ENCODE measurements at places on chromosomes 3 and 15.

GRCh38 chr15:68073576-68074288, 19.6 kb downstream of the PIAS1 start:
- no peak for DNase-seq

DNA sequence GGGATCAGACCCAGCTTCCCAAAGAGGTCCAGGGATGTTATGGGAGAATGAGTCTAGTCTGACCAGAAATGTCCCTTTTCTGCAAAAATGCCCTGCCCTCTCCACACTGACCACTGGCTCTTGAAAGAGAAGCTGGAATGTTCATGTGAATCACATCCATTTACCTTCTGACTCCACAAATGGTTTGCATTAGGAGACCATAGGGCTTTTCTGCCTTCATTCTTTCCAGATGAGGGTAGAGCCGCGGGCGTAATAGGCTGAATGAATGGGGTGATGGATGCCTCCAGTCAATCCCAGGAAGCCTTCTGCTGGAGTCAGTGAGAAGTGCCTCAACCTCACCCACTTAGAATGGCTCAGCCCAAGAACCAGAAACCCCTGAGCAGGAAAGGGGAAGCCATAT, 47.2 kb upstream of the IREB2 start:
- DNase-seq = no peak

DNA sequence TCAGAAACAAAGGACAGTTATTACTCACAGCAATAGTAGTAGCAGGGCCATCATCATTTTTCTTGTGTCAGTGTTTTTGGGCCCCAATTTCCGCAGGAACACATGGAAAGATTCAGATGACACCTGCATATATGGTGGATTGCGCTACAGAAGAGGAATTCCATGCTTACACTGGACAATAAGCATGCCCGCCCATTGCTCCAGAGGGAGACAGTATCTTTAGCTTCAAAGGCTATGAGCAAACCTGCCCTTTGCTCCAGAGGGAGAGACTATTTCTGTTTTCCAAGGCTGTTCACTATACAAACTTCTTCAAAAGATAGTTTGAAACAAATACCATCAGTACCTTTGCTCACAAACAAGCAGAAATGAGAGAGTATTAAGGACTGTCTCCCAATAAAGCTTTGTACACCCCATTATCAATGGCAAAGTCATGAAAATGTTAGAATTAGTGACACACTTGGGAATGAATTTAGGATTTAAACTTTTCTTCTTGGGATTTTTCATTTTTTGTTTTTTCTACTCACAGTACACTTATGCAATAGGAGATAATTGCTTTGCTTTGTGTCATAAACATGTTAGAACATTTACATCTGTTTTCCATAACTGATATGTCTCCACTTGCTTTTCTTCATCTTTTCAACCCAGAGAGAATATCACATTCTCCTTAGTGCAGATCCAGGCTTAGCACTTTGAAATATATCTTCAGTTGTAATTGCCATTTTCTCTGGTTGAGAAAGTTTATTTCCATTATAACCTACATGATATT, 564.5 kb upstream of the ZNF717 start:
- DNase-seq = no peak

GRCh38 chr15:31245135-31245689, 81.4 kb upstream of the KLF13 start:
- DNase-seq = no peak

GRCh38 chr3:195889870-195890295, 18.5 kb downstream of the TNK2 start:
- peak; percentile 6 for DNase-seq

GRCh38 chr3:170508291-170508690, 77.6 kb downstream of the SLC7A14 start:
- DNase-seq = no peak

GRCh38 chr3:50212502-50212901, 7.4 kb downstream of the SLC38A3 start:
- DNase-seq = no peak

GRCh38 chr3:99071096-99071495, 169.6 kb upstream of the DCBLD2 start:
- DNase-seq = no peak

- no peak for DNase-seq
These were observed 1.4 kb upstream of the WHAMM start for GRCh38 chr15:82807920-82808633.

- DNase-seq = no peak
These were observed 61.3 kb upstream of the PSMD6 start for GRCh38 chr3:64084640-64085039.

DNA sequence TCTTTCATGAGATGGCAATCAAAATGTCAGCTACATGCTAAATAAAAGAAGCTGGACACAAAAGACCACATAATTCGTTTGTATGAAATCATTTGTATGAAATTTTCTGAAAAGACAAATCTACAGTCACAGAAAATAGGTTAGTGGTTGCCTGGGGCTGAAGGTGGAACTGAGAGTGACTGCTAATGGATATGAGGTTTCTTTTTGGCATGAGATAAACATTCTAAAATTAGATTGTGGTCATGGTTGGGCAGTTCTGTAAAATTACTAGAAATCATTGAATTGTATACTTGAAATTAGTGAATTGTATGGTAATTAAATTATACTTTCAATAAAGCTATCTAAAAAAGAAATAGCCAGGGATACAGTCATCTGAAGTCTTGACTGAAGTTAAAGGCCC, 2.7 kb upstream of the DMXL2 start:
- DNase-seq = no peak

DNA sequence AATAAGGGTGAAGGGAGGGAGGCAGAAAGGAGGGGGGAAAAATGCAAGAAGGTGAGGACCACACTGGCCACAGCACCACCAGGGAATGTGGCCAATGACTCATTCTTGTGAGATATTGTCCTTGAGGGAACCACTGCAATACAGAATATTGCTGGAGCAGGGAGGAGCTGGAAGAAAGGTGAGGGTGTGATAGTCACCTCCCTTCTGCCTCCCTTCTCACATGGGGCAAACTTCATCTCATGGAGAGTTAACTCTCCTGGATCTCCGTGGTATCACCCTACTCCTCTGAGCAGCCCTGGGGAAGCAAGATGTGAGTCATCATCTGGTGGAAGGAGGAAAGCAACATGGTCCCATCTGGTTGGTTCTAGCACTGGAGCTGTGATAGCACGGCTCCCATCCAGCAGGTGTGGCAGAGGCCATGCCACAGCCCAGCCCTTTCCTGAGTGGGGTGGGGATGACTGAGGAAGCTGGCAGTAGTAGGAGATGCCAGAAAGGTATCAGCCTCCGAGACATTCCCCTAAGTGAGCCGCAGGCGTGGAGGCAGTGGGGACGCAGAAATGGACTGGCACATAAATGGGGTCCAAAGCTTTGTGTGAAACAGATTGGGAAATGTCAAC, 115.9 kb upstream of the LPP start:
- no peak for DNase-seq

GRCh38 chr15:82698711-82699345, 10.8 kb downstream of the AP3B2 start:
- no peak for DNase-seq

DNA sequence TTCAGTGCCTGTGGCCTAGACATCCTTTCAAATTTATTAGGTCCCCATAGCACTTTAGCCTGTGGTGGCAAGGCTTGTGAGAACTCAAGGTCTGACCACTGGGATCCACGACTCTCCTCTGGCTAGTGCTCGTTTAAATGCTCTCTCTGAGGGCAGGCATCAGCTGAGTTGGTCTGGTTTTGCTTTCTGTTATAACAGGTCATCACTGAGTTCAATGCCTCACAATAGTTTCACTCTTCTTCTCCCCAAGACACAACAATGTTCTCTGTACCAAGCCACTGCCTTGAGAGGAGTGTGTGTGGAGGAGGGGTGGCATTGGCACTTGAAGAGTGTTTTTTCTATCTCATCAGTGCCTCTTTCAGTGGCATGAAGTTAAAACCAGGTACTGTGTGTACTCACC, 7.6 kb downstream of the OR5K4 start:
- DNase-seq = no peak

DNA sequence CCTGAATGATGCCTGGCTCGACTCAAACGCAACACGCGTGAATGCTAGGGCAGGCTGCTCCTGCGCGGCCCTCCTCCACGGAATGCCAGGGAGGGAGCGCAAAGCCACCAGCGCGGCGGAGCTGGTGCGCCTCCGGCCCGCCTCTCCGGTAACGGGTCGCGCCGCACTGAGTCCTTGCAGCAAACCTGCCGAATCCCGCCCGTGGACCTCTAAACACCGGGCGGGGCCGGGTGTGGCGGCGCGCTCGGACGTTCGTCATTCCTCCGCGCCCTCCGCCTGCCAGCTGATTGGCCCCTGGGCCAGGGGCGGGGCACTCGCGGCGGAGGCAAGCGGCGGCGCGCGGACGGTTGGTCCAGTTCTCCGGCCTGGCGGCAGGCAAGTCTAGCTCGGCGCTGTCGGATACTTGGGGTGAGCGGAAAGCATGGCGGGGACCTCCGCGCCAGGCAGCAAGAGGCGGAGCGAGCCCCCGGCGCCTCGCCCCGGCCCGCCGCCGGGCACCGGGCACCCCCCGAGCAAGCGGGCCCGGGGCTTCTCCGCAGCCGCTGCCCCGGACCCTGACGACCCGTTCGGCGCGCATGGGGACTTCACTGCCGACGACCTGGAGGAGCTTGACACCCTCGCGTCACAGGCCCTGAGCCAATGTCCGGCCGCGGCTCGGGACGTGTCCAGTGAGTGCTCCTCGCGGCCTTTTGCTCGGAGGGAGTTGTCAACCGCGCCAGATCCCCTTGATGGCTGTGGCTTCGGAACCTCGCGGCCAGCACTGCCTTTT, at the start of gene ATRIP:
TSS of gene ATRIP (plus strand) at position 313 of the 769 bp plus-strand sequence. CDS start at position 422, 109 bp downstream.
- DNase-seq = peak; percentile 88

- peak; percentile 68 for DNase-seq
These were observed 125.8 kb upstream of the GALNT15 start for GRCh38 chr3:16048435-16049318.

DNA sequence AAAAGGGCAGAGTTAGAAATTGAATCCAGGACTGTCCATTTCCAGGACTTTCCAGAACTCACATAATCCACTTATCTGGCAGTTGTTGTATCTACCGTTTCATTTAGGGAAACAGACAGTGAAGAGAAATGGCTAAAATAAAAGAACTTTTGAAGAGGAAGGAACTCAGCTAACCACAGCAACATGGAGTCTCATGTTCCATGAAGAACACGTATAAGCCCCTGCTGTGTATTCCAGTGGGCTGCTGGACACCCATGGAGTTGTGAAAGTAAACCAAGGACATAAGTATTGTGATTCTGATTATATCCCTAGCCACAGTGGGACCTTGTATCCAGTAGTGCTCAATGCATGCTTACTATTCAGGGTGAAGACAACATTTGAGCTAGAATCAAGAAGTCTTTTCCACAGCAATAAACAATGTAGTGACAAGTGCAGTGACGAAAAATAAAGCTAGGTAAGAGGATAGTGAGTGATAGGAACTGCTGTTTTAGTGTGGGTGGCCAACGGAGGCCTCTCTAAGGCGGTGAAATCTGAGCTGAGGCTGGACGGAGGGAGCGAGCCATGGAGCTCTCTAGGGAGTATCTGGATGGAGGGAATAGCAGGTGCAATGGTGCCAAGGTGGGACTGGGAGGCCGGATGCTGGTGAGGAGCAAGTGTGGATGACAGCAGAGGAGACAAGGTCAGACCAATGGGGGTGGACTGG, 26.8 kb upstream of the TRH start:
- no peak for DNase-seq

DNA sequence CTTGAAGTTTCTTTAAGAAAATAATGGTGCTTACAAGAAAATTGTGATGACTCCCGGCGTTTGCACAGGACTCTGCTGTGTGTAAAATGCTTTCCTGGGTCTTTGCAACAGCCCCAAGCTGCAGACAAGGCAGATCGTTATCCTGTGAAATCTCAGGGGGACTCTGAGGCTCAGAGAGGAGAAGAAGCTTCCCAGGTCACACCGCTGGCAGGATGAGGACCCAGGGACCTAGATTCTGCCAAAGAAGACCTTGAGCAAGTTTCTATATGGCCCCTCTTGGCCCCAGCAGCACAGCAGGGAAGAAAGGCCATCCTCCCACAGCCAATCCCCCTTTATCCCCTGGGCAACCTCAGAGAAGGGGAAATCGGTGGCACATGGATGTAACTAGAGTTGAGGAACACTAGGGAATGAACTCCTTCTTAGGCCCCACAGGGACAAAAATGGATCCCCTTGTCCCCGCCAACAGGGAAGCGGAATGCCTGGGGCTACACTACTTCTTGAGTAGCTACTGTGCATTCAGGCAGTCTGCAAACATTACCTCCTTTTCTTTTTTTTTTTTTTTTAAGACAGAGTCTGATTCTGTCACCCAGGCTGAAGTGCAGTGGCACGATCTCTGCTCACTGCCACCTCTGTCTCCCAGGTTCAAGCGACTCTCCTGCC, 72.8 kb downstream of the CPN2 start:
- no peak for DNase-seq

- no peak for DNase-seq
These were observed 9.9 kb upstream of the APEH start for GRCh38 chr3:49664300-49664699.

DNA sequence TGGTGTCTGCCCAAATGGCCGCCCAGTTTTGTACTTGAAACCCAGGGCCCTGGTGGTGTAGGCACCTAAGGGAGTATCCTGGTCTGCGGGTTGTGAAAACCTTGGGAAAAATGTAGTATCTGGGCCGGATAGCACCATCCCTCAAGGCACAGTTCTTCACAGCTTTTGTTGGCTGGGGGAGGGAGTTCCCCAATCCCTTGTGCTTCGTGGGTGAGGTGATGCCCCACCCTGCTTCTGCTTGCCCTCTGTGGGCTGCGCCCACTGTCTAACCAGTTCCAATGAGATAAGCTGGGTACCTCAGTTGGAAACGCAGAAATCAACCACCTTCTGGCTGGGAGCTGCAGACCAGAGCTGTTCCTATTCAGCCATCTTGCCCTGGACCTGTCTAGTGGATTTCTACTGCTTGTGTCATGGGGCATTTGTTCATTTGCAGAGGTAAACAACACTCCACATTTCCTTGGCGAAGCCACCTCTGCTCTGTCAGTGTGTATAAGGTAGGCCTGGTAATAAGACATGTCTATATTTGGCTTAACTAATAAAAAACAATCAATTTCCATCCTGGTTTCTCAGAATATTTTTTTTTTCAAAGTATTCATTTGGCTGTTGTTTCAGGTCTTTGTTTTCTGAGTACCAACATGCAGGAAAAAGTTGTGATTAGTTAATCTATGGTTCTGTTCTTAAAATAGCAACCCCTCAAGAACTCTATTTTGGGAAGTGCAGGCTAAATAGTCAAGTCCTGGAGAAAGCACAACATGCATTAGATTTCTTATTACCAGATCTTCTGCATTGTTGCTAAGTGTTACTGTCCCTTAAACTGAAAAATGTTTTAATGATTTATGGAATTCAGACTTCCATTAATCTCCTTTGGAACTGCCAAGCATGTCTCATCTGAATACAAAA, 304.3 kb downstream of the ZIC1 start:
- no peak for DNase-seq

DNA sequence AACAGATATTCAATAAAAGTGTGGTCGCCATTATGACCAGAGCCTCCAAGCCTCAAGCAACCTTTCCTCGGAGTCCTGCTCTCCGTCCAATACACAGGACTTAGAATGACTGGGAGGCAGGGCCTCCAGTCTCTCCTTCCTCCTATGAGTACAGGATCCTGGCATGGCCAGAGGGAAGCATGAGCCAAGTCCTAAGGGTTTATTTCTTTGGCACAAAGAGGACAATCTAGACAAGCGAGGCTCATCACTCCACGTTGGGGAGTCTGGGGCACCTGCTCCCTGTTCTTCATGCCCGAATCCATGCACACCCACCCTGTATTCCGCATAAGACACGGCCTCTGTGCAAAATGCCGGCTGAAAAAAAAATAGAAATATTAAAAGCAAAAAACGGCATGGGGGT, 6.8 kb downstream of the PRRT3 start:
- no peak for DNase-seq
